ENCODE measurements at places on chromosomes 5 and 9.

DNA sequence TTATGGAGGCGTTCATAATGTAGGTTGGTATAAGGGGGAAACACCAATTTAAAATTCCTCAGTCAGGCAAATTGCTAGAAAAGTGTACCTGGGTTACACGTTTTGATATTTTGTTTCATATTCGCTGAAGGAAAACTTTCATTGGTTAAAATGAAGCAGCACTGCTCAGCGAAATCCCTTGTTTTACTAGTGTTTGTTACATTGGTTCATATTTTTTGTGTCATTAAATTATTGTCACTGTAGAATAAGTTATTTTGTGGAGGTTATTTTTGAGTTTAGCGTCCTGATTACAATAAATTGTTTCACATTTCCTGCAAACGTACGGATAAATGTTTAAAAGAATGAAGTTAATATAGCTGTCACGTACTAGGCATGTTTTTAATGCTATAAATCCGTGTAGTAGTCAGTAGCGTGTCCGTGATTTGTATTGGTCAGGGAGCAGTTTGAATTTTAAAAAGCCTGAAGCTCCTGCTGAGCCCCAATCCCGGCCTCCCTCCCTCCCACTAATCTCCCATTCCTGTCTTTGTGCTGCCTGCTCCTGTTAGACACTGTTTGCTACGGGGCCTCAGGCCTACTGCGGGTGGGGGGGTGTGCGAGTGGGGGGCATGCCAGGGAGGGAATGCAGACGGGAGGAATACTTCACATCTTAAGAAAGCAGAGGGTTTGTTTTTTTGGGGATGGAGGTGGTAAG lies 2.0 kb downstream of the NIPBL start:
- no peak for DNase-seq

DNA sequence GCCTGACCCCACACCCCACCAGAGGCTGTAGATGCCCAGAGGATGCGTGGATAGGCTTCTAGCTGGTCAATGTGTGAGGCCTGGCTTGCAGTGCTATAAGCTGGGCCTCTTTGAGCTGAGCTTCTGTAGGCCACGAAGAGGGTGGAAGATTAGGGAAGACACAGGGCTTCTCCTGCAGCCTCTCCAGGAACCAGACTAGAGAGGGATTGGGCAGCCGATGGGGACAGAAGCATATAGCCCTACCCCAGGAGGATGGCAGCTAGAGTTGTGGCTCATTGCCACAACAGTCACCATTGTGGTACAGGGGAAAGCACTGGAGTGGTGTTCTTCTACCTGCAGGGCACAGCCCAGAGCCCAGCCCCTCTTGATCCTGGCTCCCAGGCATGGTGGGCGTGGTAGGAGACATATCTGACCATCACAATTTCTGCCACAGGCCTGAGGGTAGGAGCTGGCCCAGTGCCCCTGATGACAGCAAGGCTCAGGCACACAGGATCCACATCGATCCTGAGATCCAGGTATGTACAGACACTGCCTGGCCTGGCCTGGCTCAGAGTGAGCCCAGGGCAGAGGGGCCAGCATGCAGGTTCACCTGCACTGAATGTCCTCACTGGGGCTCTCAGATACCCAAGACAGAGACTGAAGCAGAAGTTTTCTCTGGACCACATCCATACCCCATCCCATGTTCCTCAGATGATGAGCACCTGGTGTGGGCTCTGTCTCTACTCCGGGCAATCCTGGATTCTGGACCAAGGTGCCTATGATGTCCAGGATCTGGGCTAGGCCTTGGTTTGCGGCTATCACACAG lies 8.7 kb downstream of the PDLIM4 start:
- no peak for DNase-seq

DNA sequence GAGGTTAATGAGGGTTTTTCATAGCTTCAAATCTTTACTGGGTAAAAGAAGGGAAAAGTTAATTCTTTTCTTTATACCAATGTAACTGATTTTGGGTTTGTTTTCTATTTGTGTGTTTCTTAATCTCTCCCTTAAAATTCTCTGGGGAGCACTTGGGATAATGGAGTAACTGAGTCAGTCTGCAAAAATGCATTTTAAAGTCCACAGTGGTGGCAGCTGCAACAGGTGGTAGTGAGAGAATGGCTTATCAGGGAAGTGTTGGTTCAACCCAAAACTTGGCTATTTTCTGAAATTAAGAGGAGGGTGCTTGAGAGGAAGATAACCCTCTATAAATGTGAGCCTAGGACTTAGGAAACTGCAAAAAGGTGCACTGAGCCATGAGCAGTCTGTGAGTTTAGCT lies 39.9 kb upstream of the ASTN2 start:
- no peak for DNase-seq

DNA sequence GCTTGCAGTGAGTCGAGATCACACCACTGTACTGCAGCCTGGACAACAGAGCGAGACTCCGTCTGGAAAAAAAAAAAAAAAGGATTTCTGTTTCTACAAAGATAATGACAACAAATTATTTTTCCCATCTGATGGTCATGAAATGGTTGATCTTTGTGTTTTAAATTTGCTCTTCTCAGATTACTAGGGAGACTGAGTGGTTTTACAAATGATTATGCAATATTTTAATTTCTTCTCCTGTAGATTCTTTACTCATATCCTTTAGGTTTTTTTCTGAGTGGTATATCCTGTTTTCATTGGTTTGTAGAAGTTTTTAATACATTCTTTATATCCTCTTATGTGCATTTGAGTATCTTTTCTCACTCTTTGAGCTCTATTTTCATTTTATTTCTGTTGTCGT lies 20.6 kb upstream of the AUH start:
- no peak for DNase-seq

DNA sequence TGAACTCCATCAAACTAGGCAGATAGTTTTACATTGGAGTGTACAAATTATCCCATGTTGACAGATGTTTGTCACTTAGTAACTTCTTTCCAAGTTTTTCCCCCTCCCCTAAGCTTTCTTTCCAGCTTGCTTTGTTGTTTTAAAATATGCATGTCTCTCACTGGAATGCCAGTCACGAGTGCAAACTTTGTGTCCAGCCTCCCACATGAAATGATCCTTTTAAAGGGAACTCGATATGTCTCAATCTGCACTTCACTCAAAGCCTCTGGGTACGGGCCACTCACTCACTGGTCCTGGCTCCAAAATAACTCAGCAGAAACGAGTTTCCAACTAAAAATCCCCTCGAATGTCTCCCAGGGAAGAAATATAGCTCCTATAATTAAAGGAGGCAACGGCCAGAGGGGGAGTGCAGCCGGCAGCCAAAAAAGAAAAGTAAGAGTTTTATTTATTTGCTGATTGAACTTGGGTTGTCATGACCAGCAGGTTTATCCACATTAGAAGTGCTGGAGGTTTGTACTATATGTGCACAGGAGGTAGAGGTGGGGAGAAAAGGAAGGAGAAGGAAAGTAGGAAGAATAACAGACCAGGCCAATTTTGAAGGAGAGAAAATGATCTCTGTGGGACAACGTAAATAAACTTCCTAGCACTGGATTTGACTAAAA lies 17.5 kb downstream of the NR2F1 start:
- no peak for DNase-seq

DNA sequence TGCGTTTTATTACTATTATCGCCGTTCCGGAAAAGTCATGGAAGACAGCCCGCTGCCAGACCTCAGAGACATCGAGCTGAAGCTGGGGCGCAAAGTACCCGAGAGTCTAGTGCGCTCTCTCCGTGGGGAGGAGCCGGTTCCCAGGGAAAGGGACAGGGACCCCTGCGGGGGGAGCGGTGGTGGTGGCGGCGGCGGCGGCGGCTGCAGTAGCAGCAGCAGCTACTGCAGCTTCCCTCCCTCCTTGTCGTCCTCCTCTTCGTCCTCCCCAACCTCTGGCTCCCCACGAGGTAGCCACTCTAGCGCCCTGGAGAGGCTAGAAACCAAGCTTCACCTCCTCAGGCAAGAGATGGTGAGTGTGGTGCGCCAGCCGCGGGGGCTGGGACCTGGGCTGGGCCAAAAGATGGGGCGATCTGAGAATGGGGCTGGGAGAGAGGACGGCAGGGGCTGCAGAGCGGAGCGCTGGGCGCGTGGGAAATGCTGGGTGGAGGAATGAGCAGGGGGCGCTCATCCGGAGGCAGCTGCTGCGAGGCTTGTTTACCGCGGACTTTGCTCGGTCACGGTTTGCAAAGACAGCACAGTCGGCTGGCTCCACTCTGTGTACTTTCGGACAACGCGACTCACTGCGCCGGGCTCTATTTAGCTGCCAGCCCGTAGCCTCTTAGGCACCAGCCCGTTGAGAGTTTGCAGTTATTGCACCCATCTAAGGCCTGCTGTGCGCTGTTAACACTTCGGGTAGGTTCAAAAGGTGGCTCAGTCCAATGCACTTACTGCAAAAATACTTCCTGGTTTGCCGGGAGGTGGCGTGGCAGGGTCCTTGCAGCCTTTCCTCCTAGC lies 1.1 kb downstream of the LURAP1L start:
- DNase-seq = no peak
